Stimulated activated memory B cell treated with anti-CD40 and anti-IgM and Interleukin-4, amounts not matched to agents 10 μg/mL and 1 μg/mL and 100 μg/mL, for 72 hours (primary cell): ENCODE measurements at places on chromosomes 13 and 19.
A peak's percentile ranks its signal among the peaks of the same experiment; 100 is the strongest.

- no peak for ATAC-seq
Measured at GRCh38 chr19:57816652-57817051, 1.9 kb upstream of the ZNF552 start.

GRCh38 chr19:30358821-30359580 lies 13.2 kb upstream of the ZNF536 start:
- no peak for ATAC-seq

GRCh38 chr19:51751655-51752054 lies at the start of gene FPR1:
FPR1 (minus strand) TSS chr19:51751878; CDS start chr19:51746994, 4,884 bp downstream.
- ATAC-seq: peak; percentile 81

GRCh38 chr13:43472339-43472738 lies 314.4 kb downstream of the ENOX1 start:
- no peak for ATAC-seq

DNA sequence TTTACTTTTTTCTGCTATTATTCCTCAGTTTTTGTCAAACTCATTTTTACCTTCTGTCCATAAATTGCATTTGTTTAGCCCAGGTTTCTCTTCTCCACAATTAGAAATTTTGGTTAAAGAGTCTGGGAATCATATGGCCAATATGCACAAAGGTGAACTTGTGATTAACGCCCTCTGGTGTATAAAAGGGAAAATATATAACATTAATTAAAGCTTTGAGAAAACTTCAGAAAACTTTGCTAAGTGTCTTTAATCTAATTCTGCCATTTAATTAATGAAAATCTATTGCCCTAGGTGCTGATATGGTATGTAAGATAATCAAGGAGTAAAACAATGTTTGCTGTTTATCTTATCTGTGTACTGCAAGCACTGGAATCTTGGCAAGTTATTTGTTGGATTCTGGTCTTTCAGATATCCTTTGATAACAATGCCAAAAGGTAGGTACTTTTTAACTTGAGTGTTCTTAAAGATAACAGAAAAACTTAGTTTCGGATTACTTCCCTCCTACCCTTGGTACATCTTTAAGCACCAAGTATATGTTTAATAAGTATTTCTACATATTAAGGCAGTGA lies 402.6 kb downstream of the SUCLA2 start:
- ATAC-seq: no peak

- peak; percentile 90 for ATAC-seq
Measured at GRCh38 chr19:17469481-17470067, 750 bp upstream of the SLC27A1 start.

DNA sequence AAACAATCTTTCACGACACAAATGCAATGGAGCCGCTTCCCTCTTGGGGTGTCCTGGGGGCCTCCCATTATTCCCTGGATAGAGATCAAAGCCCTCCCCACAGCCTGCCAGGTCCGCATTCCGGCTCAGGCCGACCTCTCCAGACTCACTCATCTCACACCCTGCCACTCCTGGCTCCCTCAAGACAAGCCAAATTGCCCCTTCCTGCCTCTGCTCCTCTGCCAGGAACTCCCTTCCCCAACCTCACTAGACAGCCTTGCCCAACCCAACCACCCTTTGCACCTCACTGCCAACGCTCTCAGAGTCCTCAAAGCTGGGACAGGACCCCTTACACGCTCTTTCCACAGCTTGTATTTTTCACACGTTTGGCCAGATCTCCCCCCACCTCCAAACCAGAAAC lies 1.5 kb downstream of the ABHD17A start:
- no peak for ATAC-seq

GRCh38 chr19:5339198-5339949 lies 1.2 kb downstream of the PTPRS start:
- ATAC-seq: no peak

DNA sequence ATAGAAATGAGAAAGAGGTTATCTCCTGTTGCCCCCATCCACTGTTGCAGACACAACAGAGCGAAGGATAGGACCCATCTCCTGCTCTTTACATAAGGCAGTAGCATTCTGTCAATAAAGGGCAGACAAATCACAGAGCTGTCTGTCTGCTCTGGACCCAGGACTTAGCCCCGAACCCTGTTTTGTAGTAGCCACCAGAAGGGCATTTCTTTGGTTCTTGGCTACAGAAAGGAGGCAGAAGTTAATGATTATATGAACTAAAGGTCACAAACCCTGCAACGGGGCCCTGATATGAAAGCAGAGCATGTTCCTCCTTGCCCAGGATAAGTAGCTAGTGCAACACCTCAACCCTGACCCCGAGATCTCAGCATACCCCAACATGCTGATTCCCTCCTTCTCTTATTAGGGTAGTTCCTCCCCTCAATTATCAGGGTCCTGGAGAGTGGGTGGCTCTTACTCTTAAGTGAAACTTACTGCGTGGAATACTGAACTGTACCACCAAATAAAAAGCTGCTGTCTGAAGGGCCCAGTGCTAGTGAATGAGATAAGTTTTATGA lies 680.4 kb upstream of the SPRY2 start:
- ATAC-seq: no peak
